ENCODE measurements at places on chromosomes 4 and X.

DNA sequence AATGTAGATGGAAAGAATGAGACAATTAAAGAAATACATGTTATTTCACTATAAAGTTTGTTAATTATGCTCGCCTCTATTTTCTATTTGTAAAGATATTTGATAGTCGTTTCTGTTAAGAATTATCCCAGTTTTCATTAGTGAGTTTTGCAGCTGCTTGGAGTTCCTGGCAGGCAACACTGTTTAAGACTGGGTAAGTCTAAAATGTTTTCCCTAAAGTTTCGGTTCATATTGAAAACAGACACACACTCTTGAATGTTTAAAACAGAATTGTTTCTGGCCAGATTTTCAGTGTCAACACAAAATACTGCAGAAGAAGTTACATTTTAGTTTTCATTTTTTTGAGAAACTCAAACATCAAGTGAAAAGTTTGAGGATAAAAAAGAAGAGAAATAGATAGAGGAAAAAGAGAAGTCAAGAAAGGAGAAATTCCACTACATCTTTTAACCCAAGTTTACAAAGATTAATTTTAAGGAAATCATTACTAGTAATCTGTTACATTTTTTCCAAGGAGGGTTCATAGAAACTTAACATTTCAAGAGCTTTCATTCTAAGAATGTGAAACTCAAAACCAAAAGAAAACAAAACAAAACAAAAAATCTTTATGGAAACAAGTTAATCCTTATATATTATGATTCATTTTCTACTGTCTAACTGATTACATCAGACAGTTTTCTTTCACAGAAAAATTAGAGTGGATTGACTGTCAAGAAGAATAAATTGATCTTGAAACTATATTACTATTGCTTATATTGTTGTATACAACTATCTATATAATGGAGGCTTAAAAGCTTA is 305.5 kb downstream of the FAT4 start:
- no peak for DNase-seq

DNA sequence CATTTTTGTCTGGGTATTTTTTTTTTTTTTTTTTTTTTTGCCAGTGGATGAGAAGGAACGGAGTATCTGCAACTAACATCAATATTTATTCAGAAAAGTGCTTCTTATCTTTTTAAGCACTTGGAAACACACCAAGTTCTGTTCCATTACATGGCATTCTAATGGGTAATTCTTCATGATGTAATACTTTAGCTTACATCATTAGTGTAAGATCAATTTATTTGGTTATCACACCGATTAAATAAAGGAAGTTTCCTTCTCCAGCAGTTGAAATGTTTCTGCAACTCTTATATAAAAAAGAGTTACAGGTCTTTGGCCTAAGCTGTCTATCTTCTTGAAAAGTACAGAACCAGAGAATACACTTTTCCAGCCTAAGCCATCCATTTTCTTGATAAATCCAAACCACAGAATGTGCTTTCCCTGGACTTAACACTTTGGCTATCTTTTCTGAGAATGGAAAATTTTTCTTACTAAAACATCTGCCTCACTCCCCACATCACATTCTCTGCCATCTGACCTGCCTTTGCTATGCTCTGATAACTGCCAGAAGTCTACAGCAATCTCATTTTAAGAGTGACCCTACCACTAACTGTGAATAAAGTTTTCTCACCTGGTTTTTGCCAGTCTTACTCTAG is 191.9 kb upstream of the MAB21L2 start:
- peak; percentile 14 for DNase-seq

DNA sequence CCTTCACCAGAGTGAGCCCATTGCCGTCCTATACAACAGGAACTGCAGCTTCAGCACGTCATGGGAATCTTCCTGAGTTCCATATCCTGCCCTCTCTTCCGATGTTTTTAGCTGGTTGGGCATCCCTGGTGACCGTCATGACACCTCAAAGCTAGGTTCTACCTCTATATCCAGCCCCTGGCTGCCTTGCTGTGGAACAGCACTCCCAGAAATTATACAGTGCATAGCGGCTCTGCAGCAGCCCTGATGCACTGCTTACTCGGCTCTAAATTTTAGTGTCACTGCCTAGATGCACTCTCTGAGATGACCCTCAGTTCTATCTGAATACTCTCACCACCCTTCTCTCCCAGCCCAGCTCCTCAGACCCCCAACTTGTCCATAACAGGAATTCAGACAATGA is 44.3 kb downstream of the ARHGEF38 start:
- no peak for DNase-seq

GRCh38 chrX:107968623-107969022 is 13.5 kb downstream of the TEX13B start:
- DNase-seq, result no peak

DNA sequence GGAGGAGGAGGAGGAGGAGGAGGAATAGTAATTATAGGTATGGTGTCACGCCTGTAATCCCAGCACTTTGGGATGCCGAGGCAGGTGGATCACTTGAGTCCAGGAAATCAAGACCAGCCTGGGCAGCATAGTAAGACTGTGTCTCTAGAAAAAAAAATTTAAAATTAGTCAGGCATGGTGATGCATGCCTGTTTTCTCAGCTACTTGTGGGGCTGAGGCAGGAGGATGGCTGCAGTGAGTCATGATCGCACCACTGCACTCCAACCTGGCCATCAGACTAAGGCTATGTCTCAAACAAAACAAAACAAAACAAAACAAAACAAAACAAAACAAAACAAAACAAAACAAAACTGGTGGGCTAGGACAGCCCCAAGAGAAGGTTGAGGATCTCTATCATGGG is 3.0 kb downstream of the STARD8 start:
- DNase-seq, result no peak

DNA sequence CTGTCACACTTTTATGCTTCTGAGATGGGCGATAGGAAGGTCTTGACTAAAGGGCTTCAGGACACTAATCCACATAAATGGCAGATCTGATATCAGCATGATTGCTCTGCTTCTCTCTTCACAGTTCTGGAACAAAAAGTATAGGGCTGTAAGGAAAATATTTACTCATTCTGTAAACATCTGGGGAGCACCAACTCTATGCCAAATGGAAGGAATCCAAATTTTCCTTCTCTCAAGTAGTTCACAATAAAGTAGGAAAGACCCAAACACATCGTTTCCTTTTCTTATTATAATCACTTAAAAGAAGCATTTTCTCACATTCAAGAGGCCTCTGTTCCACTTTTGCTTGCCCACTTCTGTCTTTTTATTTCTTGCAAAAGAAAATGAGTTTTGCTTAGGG is 45.9 kb upstream of the F9 start:
- DNase-seq, result no peak

DNA sequence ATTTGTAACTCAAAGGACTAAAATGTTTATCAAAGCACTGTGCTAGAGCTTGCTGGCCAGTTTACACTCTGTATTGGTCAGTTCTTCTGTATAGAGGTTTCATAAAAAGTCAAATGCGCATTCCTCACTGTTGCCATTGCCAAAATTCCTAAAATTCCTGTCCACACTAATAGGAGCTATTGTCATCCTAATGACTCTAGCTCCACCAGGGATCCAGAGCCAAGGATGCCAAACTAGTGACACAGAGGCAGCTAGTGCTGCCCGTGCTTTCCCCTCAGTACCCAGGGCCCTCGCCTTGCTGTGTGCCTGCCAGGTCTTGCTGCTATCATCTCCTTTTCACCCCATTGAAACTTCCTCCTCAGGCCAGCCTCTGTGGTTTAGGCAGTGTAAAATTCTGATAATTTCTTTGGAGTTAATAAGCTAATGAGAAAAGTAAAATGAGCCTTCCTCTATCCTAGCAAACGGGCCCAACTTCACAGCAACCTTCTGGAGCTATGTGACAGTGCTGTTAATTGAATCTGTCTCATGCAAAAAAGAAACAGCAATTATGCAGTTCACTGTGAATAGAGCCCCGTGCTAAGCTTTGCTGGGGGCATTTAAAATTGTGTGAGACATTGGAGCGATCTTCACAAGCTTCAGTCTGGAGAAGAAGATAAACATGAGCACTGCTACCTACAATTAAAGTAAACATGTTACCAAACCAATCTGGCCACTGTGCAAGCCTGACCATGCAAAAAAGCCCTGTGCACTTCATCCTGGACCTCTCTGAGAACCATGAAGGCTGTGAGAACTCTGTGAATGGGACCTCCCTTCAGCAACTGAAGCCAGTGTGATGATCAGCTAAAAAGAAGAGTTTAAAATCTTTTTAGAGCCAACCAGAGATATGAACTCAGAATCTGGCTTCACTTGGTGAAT is 43.1 kb upstream of the FGF2 start:
- DNase-seq, result peak; percentile 57

- DNase-seq, result no peak
Observed at GRCh38 chr4:26052663-26053541, 138.9 kb downstream of the SMIM20 start.

All from hematopoietic multipotent progenitor cell treated with erythropoietin and hydrocortisone succinate and interleukin-3 and kit ligand, for 8 days (in vitro differentiated cells).